LNCaP clone FGC (cell line): ENCODE measurements at places on chromosomes 12 and 14.

GRCh38 chr12:67356380-67356774 lies 87.2 kb downstream of the CAND1 start:
- peak; percentile 10 for DNase-seq

GRCh38 chr14:91317381-91318308 lies 73.1 kb upstream of the GPR68 start:
- peak; percentile 88 for DNase-seq

DNA sequence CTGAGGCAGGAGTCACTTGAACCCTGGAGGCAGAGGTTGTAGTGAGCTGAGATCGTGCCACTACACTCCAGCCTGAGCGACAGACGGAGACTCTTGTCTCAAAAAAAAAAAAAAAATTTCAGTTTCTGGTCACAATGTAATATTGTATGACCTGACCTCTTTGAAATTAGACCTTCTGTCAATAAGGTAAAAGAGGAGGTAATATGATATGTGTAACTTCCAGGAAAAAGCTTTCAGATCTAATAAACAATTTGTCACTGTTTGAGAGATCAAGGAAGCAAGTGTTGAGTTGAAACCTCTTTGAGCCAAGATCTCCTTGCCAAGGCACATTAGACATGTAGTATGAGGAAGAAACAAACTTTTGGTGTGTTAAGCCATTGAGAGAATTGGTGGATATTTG lies 101.7 kb upstream of the ATF7IP start:
- no peak for DNase-seq

DNA sequence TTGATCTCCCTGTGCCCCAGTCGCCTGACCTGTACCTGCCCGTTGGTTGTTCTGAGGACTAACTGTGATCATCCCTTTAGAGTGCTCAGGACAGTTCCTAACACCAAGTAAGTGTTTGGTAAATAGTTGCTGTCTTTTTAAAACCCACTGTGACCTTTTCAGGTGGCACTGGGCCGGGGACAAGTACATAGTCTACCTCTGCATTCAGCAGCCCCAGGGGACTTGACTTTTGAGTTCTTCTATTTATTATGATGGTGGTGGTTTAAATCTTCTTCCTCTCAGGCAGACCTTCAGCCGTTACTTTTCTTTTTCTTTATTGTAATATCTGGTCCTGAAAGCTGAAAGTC lies 38.8 kb downstream of the EVL start:
- DNase-seq, result no peak

DNA sequence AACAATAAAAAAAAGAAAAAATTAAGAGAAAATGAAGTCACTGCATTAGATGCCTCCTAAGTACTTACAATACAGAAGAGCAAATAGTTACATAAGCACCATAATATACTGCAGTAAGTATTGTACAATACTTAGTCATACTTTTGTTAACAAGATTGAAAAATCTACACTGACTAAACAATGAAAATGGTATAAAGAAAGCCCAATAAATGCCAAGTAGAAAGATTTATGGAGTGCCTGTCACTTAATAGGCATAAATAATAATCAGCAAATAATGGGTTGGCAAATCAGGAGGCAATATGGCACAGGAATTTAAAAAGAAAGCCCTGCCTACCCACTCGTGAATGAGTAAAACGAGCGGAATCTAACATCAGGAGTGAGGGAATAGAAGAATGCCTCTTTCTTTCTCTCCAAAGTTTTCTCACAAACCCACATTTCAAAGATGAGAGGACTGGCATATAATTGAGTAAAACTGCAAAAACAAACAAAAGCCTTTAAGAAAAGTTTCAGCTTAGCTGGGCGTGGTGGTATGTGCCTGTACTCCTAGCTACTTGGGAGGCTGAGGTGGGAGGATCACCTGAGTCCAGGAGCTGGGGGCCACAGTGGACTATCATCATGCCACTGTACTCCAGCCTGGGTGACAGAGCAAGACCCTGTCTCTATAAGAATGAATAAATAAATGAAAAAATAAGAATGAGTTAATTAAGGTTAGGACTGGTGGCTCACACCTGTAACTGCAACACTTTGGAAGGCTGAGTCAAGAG lies 36.1 kb downstream of the CRY1 start:
- DNase-seq, result peak; percentile 93

DNA sequence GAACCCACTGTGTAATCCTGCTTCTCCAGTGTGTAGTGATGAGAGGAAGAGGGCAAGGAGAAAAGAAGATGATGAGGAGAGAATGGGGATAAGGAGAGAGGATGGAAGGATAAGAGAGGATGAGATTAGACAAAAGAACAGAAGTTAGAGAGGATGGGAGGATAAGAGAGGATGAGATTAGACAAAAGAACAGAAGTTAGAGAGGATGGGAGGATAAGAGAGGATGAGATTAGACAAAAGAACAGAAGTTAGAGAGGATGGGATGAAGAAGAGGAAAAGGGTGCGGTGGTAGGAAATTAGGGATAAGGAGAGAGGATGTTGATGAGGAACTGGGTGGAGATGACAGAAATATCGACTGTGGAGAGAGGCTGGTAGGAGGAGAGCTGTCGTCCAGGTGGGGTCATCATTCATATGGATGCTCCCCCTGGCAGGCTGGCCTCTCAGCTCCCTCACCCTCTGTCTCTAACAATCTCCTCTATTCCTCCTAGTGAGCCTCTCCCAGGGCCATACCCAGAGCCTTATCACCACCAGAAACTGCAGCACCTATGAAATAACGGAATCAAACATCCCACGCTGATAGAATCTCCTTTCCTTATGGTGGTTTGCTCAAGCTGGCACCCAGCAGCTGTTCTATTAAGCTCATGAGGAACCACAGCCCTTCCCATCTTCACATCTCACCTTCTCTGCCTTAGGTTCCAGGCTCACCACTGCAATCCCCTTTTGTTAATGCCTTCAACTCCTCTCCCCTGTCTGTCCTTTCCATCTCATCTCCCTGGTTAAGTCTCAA lies 6.0 kb upstream of the CIROP start:
- no peak for DNase-seq

DNA sequence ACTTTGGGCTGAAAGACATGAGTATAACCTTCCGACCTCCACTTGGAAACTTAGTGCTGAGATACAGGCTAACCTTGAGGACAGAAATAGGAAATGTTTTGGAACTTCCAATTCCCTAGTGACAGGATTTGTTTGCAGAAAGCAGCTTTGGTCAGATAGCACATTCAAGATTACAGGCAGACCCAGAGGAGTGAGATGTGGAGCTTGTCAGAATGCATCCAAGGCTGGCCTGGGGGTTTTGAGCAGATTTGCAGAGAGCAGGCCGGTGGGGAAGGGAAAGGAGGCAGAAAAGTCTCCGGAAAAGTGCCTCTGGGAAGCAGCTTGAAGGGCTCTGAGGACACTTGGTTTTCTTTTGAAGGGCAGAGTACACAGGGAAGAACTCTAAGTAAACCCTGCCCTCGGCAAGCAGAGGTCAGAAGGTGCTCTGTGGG lies 180.3 kb downstream of the ETV6 start:
- DNase-seq, result no peak

DNA sequence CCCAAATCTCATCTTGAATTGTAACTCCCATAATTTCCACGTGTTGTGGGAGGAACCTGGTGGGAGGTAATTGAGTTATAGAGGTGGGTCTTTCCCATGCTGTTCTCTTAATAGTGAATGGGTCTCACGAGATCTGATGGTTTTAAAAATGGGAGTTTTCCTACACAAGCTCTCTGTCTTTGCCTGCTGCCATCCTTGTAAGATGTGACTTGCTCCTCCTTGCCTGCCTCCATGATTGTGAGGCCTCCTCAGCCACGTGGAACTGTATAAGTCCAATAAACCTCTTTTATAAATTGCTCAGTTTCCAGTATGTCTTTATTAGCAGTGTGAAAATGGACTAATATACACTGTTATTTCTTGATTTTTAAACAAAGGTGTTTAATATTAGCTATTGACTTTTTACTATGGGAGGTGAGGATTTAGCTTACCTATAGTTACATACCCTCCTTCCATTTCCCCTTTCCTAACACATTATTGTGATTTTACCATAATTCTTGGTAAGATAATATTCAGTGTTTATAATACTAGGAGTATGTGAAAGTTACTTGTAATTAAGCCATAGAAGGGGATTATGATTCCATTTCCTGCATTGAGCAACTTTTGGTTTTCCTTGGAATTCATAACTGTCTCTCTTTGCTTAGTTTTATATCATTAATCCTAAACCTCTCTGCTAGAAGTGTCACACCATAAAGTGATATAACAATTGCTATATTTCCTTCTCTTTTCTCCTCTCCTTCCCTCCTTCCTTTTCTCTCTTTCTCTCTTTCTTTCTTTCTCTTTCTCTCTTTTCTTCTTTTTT lies 151.0 kb upstream of the KRAS start:
- DNase-seq, result no peak

DNA sequence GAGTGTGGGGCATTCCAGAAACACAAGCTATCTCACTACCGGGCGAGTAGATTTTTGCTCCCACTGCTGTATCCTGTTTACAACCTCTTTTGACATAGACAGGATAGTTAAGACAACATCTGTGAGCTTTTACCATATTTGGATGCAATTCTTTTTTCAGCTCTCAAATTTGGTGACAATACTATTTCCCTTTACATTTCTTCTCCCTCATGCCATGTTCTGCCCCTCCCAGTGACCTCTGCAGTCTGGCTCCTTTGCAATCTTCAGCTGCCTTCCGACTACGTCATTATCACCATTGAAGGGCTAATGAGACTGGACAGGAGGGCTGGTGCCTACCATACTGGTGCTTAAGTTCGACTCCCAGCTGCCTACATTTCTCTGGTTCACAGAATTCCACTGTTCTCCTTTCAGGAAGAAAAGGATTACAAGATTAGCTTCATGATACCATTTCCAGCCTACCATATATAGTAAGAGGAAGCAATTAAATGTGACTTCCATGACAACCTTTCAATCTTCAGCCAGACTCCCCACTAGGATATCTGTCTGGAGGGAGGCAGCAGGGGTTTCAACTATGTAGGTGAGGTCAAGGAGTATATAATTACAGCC lies 251.6 kb downstream of the PHLDA1 start:
- no peak for DNase-seq
